ENCODE measurements at places on chromosomes 6 and 20. TPM values are rescaled to one million over a fixed set of nuclear protein-coding genes. Genes with fewer than 3 reads are reported as not detected.
A peak's percentile ranks its signal among the peaks of the same experiment; 100 is the strongest.

KCNK16 gene
- not detected for total RNA-seq

DNA sequence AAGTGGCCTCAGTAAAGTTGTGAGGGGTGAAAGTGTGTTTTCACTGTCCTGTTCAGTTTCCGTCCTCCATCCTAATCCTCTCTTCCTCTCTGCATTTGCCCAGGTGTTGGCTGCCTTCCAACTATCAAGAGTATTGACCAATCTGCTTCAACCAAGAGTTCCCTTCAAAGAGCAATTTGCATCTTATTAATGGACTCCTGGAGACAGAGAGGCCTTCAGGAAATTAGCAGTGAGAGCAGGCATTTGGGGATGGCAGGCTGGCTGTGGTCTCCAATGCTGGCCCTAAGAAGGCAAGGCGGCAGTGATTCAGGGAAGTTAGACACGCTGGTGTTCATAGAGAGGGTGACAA, 77.2 kb downstream of the GPR6 start:
- H3K27ac ChIP-seq = no peak overlapping the region
- no peaks in the 10 kb centered on the region for H3K4me1 ChIP-seq
- H3K36me3 ChIP-seq = no peaks in the 10 kb centered on the region
- H3K27me3 ChIP-seq = peaks cover under 1% of the 10 kb centered on the region
- ATAC-seq = no peak
- H3K4me3 ChIP-seq = no peak overlapping the region

DNA sequence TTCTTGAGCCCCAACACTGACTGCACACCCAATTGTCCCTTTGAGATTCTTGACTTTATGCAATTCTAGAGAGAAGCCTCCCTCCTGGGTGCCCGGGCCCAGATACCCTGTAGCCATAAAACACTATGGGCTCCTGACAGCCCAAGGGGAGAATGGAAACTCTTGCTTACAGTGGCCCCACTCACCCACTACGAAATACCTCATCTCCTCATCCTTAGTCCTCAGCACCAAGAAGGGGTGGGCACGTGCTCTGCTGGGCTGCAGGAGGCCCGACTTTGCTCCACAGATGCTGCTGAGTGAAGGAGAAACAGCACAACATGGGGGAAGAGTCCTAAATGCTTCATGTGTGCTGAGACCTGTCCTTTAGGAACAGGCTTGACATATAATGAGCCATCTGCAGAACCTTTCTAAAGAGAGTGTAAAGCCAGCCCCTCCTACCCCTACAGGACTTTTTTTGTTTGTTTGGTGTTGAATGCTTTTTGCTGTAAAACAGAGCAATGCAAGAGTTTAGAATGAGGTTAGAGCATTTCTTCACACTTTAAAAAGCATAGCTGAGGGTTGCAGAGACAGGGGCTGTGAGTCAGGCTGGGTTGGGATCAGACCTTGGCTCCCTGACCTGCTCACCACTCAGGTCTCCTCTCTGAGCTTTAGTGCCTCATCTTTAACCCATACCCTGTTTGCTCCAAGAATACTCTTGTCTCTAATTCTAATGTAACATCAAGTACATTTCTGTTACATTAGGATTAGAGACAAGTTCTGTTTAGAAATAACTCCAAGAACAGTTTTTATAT, 17.6 kb upstream of the SIRPG start:
- H3K4me1 ChIP-seq = no peaks in the 10 kb centered on the region
- H3K36me3 ChIP-seq = no peaks in the 10 kb centered on the region
- ATAC-seq = no peak
- no peak overlapping the region for H3K4me3 ChIP-seq

DNA sequence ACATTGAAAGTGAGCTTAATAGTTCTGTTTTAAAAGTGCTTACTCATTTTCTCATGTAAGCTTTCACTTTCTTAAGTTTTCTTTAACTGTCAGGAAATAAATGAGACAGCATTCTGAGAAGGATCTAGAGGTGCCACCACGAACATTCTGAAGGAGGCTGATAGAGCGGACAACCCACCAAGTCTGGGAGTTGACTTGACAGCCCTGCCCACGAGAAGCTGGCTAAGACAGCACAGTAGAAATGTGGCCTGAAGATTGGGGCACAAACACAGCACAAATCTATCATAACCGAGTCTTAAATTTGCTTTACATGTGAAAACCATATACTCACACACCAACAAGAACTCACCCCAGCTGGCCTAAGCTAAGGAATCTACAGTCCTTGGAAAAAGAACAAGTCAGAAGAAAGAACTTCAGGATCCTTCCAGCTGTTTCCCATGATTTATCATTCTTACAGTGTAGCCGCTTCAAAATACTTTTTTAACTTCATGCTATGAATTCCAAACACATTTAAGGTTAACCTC, 144.2 kb upstream of the TNFAIP3 start:
- no peak for ATAC-seq
- no peaks in the 10 kb centered on the region for H3K4me1 ChIP-seq
- H3K27me3 ChIP-seq = no peaks in the 10 kb centered on the region
- no peak overlapping the region for H3K4me3 ChIP-seq
- peak overlapping the region; percentile 43 for H3K27ac ChIP-seq
- no peaks in the 10 kb centered on the region for H3K36me3 ChIP-seq

GRCh38 chr6:131681585-131681984, 19.6 kb downstream of the OR2A4 start:
- H3K27ac ChIP-seq = no peak overlapping the region
- H3K36me3 ChIP-seq = no peaks in the 10 kb centered on the region
- no peak overlapping the region for H3K4me3 ChIP-seq
- H3K27me3 ChIP-seq = no peaks in the 10 kb centered on the region
- no peak for ATAC-seq
- no peaks in the 10 kb centered on the region for H3K4me1 ChIP-seq

C20orf202 gene
- 0.62 TPM for total RNA-seq

GRCh38 chr6:137452333-137452894, 41.8 kb downstream of the OLIG3 start:
- ATAC-seq = no peak
- no peaks in the 10 kb centered on the region for H3K36me3 ChIP-seq
- no peak overlapping the region for H3K4me3 ChIP-seq
- H3K27me3 ChIP-seq = no peaks in the 10 kb centered on the region

DNA sequence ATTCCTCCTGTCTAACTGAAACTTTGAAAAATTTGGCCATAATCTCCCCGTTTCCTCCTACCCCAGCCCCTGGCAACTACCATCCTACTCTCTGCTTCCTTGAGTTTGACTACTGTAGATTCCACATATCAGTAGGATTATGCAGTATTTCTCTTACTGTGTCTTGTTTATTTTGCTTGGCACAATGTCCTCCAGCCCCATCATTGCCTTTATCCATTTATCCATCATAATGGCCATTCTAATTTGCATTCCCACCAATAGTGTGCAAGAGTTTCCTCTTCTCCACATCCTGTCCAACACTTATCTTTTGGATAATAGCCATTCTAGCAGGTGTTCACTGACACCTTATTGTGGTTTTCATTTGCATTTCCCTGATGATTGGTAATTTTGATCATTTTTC, 202.3 kb downstream of the THBS2 start:
- H3K4me3 ChIP-seq = no peak overlapping the region
- H3K27ac ChIP-seq = no peak overlapping the region
- ATAC-seq = no peak

DNA sequence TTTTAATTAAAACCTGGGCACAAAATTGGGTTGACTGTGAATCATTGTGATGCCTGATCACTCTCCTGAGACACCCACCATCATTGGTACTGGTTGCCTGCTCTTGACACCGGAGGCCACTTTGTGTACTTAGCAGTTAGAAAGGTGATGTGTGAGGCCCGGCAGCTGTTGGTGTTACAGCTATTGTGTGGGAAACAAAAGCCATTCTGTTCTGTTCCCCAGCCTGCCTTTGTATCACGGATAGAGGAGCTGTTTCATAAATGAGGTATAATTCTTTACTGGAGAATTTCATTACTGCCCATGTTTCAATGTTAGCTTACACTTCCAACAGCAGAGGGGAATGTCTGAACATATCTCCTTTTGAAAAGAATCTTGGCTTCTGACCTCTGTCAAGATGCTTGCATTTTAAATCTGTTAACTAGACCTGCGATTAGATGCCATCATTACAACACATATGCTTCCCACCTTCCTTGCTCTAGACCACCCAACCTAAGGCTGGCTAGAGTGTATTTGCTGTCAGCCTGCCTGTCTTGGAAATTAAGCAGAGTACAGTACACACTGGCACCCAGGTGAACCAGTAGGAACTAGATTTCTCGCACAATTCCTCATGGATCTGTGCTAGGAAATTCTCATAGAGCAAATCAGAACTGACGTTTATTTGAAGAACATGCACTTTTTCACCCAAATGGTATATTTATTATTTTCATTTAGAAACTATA, 142.4 kb upstream of the INSM1 start:
- no peak overlapping the region for H3K4me3 ChIP-seq
- no peaks in the 10 kb centered on the region for H3K4me1 ChIP-seq
- ATAC-seq = no peak
- no peaks in the 10 kb centered on the region for H3K36me3 ChIP-seq

GRCh38 chr20:60221593-60221992, 263.4 kb downstream of the CDH26 start:
- no peak for ATAC-seq
- no peaks in the 10 kb centered on the region for H3K4me1 ChIP-seq
- H3K27me3 ChIP-seq = peaks cover 6% of the 10 kb centered on the region
- H3K4me3 ChIP-seq = no peak overlapping the region
- no peak overlapping the region for H3K27ac ChIP-seq
- H3K36me3 ChIP-seq = no peaks in the 10 kb centered on the region

DNA sequence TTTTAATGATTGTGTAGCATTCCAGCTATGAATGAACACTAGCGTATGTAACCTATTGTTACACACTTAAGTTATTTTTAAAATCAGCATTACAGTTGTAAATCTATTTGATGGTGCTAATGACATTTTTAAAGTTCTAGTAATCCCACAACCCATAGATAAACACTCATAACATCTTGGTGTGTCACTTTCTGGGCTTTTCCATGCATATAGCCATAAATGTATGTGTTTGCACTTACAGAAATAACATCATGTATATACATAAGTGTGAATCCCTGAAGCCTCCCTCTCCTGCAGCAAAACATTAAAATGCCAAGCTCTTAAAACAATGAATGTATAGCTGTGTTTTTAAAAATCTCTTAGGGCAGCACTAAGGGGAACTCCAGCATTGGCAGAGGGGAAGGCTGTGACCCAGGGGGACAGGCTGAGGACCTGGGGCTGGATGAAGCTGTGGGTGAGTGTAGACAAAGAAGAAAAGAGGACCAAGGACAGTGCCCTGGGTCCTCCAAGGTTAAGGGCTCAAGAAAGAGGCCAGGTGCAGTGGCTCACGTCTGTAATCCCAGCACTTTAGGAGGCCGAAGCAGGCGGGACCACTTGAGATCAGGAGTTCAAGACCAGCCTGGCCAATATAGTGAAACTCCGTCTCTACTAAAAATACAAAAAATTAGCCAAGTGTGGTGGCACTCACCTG, 929 bp upstream of the CENPB start:
- no peaks in the 10 kb centered on the region for H3K27me3 ChIP-seq
- ATAC-seq = no peak
- H3K4me1 ChIP-seq = peaks cover 31% of the 10 kb centered on the region
- peak overlapping the region; percentile 43 for H3K27ac ChIP-seq

GRCh38 chr6:135358251-135358821, 139.2 kb downstream of the AHI1 start:
- ATAC-seq = no peak
- no peak overlapping the region for H3K27ac ChIP-seq
- H3K27me3 ChIP-seq = no peaks in the 10 kb centered on the region
- no peaks in the 10 kb centered on the region for H3K36me3 ChIP-seq
- H3K4me3 ChIP-seq = no peak overlapping the region
- no peaks in the 10 kb centered on the region for H3K4me1 ChIP-seq

DNA sequence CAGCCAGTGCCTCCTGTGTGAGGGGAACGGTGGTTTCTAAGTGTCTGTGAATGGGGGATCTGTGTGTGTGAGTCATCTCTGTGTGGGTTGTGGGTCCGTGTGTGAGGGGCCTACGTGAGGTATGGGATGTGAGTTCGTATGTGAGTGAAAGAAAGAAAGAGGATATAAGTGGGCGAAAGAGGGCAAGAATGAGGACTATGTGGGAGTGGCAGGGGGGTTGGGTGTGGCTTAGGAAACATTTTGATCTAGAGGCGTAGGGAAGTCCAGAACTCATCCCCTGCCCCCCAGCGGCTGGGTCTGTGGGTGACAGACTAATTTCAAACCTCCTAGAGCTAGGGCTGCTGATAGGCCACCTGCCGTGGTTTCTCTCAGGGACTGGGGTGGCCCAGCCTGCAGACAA, 35.5 kb downstream of the DHX35 start:
- H3K4me3 ChIP-seq = no peak overlapping the region
- H3K27ac ChIP-seq = no peak overlapping the region
- no peaks in the 10 kb centered on the region for H3K27me3 ChIP-seq
- no peak for ATAC-seq
- H3K36me3 ChIP-seq = no peaks in the 10 kb centered on the region

KCNK5 gene
- total RNA-seq = 11.5 TPM

GRCh38 chr6:110352563-110353262, 5.4 kb downstream of the METTL24 start:
- H3K27ac ChIP-seq = peak overlapping the region; percentile 85
- peak overlapping the region; percentile 7 for H3K4me3 ChIP-seq
- H3K27me3 ChIP-seq = no peaks in the 10 kb centered on the region
- peaks cover 8% of the 10 kb centered on the region for H3K4me1 ChIP-seq
- no peaks in the 10 kb centered on the region for H3K36me3 ChIP-seq
- ATAC-seq = peak; percentile 31

RIPK1 gene
- total RNA-seq = 20.1 TPM

GRCh38 chr6:74964871-74965441, 240.9 kb downstream of the COL12A1 start:
- H3K36me3 ChIP-seq = no peaks in the 10 kb centered on the region
- no peak overlapping the region for H3K27ac ChIP-seq
- no peak for ATAC-seq
- H3K4me1 ChIP-seq = no peaks in the 10 kb centered on the region
- H3K27me3 ChIP-seq = no peaks in the 10 kb centered on the region

DNA sequence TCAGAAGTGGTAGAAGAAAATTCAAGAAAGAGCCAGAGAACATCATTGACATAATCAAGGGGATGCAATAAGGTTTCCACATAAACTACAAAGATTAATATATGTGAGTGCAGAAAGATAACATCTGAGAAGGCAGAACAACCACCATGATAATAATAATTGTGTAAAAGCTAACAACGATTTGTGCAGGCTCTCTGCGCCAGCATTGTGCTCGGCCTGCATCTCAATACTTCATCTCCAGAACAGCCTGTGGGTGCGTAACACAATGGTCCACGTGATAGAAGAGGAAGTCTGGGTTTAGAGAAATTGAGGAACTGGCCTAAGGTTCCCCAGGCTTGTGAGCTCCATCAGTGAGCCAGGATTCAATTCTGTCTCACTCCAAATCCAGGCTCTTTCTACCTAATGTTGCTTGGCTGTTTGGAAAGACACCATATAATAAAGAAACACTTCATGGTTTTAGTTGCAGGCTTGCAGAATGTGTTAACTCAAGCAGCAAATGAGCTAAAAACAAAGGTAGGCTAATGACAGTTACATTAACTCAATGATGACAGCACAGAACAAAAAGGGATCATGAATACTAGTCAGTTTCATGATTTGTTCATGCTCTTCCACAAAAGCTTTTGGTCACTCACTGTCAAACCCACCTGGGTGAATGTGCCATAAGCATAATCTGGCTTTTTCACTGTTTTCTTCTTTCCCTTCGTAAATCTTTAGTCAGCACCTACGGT, 71.2 kb downstream of the LY86 start:
- H3K4me1 ChIP-seq = peaks cover 11% of the 10 kb centered on the region
- H3K4me3 ChIP-seq = no peak overlapping the region
- no peaks in the 10 kb centered on the region for H3K27me3 ChIP-seq
- ATAC-seq = no peak
- H3K27ac ChIP-seq = no peak overlapping the region

- no peaks in the 10 kb centered on the region for H3K36me3 ChIP-seq
- ATAC-seq = no peak
- no peaks in the 10 kb centered on the region for H3K27me3 ChIP-seq
- no peak overlapping the region for H3K27ac ChIP-seq
Measured at GRCh38 chr6:153591159-153591558, 447.9 kb upstream of the OPRM1 start.

Measured in gastroesophageal sphincter (tissue), 4 donors.